ENCODE measurements at places on chromosomes 3 and 15.

DNA sequence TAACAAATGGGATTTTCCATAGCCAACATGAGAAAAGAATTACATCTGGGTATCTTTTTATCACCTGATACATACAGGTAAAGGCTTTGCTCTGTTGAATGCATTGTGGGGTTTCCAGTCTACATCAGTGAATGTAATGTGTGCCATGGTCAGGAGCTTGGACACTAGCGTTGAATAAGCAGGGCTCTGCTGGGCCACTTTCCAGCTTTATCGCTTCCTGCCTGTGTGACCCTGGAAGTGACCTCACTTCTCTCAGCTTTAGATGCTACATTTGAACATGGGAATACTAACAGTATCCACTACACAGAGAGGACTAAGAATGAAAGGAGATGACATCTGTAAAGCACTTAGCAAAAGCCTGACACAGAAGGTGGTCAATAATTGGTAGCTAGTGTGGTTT is 40.1 kb downstream of the TTC23 start:
- DNase-seq = no peak

DNA sequence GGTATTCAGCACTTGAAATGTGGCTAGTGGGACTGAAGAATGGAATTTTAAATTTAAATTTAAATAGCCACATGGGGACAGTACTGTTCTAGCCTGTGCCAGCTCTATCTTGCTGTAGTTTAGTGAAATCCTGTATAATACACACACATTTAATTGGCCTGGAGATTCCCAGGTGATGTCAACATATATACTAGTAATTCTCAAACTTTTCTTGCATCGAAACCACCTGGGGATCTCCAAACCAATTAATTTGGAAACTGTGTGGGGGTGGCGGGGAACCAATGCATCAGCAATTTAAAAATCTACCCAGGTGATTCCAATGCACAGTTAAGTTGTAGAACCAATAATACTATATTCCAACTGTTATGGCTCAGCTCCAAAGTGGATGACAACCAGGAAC is 228.9 kb upstream of the MRPL3 start:
- no peak for DNase-seq

DNA sequence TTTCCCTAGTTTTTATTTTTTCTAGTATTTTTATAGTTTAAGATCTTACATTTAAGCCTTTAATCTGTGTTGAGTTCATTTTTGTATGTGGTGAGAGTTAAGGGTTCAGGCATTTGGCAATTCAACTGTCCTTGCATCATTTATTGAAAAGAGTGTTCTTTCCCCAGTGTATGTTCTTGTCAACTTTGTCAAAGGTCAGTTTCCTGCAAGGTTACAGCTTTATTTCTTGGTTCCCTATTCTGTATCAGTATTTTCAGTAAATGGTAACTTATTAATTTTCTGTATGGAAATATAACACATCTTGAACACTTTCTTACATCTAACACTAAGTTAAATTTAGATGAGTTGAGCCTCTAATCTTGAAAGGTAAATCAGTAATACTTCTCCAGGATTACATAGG is 1770.1 kb downstream of the OTOL1 start:
- DNase-seq = no peak

- DNase-seq = no peak
These were observed 38.6 kb downstream of the EHD4 start for GRCh38 chr15:41933771-41934170.

GRCh38 chr3:127487196-127487595 is 103.3 kb downstream of the TPRA1 start:
- no peak for DNase-seq

GRCh38 chr15:101328001-101328400 is 33.0 kb upstream of the SNRPA1 start:
- DNase-seq = no peak

DNA sequence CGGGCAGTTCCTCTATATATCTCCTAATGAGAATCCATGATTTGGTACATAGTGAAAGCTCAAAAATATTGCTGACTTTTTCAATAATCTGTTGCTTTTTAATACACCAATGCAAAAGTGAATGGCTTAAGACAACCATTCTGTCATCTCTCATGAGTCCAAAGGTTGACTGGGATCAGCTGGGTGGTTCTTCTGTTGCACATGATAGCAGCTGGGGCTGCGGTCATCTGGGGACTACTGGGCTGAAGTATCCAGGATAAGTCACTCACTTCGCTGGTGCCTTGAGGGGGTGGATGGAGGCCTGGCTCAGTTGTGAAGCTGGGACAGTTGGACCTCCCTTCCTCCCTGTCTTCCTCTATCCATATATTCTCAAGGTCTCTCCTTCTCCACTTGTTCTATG is 53.7 kb downstream of the NOX5 start:
- DNase-seq = no peak

GRCh38 chr3:24135280-24135679 is 190.2 kb downstream of the NR1D2 start:
- DNase-seq = no peak

- no peak for DNase-seq
These were observed 323.4 kb downstream of the CHST2 start for GRCh38 chr3:143442814-143443447.

DNA sequence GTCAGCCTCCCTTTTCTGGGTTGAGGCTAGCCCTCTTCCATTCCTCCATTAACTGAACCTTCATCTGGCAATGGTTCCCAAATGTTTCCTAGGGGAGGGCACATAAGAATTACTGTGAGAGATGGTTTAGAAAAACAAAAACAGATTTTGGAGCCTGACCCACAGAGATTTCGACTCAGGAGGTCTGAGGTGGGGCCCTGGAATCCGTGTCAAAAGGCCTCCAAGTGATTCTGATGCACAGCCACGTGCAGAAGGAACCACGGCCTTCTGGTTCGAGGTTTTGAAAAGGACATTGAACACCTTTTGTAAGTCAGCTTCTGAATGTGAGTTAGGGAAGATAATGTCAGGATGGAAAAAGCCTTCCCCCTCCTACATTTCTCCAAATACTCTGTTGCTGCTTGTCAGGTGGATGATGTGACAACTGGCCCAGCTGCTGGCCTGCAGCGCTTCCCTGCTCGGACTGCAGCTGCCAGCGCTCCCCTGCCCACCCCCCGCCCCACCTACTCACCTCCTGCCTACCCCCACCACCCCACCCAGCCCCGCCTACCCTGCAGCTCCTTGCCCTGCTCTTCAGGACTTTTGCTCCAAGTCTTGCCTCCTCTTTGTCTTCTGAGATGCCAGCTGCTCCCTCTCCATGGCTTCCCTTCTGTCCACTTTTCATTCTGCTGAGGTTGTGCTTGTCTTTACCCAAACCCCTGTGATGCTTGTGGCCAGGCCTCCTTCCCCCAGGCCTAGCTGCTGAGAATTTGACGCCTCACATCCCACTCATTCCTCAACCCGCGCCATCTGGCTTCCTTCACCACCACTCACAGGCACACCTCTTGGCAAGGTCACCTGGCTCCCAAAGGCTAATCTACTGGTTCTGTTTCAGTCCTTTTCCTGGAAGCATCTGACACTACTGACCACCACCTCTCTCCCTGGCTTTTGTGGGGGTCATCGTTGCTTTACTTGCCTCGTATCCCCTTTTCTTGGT is 6.6 kb downstream of the EHD4 start:
- DNase-seq = no peak

GRCh38 chr3:174168026-174168425 is 691.1 kb upstream of the NAALADL2 start:
- no peak for DNase-seq

DNA sequence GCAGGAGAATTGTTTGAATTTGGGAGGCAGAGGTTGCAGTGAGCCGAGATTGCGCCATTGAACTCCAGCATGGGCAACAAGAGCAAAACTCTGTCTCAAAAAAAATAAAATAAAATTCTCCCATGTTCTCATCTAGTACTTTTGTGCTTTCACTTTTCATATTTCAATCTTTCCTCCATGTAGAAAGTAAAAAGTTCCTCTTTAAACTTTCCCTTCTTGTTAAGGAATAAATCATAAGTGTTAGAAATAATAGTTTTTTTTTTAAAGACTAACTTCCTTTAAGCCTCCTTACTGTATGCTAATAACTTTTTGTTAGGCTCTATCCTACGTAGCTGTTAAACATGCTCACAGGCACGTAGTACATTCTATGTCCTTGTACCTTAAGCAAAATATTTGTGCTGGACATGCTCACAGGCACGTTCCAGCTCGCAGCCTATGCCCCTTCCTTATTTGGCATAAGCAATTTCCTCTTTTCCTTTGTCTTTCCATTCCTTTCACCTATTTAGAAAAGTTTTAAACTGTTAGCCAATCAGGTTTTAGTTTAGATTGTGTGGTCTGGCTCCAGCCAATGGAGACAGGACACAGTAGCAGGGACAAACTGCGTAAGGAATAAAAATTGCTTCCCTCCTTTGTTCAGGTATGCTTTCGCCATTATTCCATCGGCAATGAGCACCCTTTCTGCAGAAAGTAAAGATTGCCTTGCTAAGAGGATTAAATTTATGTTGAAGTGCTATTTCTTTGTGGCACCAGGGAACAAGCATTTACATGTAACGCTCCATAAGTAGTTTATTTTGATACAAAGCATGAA is 38.9 kb upstream of the PIK3CB start:
- no peak for DNase-seq

GRCh38 chr3:104198131-104198530 is 1168.6 kb upstream of the ALCAM start:
- DNase-seq = no peak

GRCh38 chr3:186383026-186383993 is 21.3 kb upstream of the DGKG start:
- no peak for DNase-seq

DNA sequence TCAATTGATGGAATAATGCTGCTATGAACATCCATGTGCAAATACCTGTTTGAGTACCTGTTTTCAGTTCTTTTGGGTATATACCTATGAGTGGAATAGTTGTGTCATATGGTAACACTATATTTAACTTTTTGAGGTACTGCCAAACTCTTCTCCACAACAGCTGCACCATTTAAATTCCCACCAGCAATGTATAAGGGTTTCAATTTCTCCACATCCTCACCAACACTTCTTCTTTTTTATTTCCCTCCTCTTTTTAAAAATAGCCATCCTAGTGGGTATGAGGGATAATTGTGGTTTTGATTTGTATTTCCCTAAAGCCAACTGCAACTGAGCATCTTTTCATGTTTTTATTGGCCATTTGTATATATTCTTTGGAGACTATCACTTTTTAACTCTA is 31.3 kb upstream of the ARHGEF3 start:
- no peak for DNase-seq

DNA sequence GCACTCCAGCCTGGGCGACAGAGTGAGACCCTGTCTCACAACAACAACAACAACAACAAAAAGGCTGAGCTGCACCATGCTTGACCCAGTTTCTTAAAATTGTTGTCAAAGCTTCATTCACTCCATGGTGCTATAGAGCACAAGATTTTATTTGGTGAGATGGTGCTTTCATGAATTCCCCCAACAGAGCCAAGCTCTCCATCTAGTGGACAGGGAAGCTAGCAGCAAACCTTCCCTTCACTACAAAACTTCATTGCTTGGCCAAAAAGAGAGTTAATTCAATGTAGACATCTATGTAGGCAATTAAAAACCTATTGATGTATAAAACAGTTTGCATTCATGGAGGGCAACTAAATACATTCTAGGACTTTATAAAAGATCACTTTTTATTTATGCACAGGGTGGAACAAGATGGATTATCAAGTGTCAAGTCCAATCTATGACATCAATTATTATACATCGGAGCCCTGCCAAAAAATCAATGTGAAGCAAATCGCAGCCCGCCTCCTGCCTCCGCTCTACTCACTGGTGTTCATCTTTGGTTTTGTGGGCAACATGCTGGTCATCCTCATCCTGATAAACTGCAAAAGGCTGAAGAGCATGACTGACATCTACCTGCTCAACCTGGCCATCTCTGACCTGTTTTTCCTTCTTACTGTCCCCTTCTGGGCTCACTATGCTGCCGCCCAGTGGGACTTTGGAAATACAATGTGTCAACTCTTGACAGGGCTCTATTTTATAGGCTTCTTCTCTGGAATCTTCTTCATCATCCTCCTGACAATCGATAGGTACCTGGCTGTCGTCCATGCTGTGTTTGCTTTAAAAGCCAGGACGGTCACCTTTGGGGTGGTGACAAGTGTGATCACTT is 2.0 kb downstream of the CCR5 start:
- DNase-seq = no peak

- DNase-seq = no peak
These were observed 16.7 kb upstream of the SECISBP2L start for GRCh38 chr15:49062900-49063299.

DNA sequence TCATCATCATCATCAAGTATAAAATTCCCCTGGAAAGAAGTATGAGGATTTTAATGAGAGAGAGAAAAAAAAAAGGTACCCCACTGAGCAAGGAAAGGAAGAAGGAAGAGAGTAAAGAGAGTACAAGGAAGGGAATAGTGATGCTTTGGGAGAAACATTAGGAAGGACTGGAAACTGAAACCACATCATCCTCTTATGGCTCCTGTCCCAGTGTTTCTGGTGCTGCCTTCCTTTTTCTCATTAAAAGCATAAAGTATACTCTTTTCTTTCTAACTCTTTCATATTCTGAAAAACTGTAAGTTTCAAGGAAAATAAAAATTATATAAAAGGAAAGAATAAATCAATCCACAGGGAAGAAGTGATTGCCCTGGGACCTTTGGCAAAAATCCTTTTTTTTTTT is 616.4 kb upstream of the CBLB start:
- DNase-seq = no peak

DNA sequence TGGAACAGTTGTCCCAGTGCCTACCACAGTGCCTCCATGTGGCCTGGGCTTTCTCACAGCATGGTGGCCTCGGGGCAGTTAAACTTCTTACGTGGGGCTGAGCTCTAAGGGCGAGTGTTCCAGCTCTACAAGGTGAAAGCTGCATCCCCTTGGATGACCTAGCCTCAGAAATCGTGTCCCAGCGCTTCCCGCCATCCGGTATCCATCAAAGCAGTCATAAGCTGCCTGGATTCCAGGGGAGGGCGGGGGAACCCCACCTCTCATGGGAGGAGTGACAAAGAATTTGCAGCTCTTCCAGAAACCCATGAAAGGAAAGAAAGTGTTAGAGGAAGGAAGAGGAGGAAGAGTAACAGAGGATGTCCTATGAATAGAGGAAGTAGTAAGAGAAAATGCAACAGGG is 45.8 kb upstream of the CCDC174 start:
- DNase-seq = no peak
